ENCODE measurements at places on chromosomes 6 and 20.

- no peak for DNase-seq
These were observed 43.6 kb downstream of the PLAGL2 start for GRCh38 chr20:32163951-32164350.

DNA sequence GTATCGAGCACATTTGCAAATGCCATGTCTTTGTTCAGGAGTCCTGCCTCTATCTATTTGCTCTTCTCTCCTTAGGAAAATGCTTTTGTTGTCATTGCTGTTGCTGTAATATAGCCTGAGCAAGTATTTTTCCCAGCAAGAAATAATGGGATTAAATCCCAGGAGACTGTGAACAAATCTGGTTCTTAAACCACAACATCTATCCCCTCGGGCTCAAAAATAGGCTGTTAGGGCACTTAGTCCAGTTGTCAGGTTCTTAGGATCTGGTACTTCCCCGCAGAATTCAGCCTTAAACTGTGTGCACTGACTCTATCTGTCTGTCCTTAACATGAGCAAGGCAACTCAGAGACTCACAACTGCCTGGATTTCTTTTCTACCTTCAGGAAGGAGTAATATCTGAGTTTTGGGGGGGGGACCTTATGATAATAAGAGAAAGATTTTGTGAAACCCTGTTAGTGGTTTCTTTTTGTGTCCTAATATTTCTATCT, 437.5 kb downstream of the HTR1B start:
- no peak for DNase-seq

DNA sequence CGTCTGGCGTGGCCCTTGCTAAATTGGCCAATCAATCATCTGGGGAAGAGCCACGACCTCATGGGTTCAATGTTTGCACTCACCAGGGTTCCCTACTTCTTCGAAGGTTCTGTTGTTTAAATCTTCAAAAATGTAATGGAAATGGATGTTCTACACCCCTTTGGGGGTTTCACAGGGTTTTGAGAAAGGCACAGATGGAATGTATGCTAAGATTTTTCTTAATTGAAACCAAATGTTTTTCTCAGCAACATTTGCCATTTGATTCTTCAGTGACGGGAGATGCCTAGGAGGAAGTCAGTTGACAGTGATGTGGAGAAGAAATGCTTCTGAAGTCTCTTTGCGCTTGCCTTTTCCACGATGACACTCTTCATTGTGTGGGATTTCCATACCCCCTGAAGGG, 312.3 kb downstream of the ESR1 start:
- no peak for DNase-seq

DNA sequence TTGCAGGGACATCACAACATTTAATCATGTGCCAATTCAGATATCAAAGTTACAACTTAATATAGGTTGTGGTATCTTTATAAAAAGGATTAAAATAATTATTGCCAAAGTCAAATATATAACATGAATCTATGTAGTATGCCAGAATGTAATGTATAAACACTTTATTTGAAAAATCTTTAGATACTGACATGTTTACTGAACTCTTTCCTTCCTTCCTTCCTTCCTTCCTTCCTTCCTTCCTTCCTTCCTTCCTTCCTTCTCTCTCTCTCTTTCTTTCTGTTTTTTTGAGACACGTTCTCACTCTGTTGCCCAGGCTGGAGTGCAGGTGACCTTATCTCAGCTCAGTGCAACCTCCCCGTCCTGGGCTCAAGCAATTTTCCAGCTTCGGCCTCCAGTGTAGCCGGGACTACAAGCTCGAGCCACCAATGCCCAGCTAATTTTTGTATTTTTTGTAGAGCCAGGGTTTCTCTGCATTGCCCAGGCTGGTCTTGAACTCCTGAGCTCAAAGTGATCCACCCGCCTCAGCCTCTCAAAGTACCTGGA, 496.8 kb upstream of the CITED2 start:
- no peak for DNase-seq

DNA sequence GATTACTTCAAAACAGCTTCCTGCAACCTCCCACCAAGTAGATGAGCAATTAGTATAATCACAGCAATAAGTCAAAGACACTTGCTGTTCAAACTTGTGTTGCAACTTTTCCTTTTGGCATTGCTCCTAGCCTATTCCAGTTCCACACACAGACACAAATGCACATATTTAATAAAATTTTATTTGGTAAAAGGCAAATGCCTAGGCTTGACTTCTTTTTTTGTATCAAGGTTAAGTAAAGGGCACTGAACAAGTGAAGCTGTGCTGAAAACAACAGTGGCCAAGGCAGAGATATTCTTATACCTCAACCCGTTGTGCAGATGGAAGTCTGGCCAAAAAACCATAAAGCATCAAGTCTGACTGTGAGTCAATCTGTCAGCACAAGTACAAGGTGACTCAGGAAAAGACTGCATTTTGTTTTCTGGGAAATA, 708.4 kb upstream of the CITED2 start:
- no peak for DNase-seq

DNA sequence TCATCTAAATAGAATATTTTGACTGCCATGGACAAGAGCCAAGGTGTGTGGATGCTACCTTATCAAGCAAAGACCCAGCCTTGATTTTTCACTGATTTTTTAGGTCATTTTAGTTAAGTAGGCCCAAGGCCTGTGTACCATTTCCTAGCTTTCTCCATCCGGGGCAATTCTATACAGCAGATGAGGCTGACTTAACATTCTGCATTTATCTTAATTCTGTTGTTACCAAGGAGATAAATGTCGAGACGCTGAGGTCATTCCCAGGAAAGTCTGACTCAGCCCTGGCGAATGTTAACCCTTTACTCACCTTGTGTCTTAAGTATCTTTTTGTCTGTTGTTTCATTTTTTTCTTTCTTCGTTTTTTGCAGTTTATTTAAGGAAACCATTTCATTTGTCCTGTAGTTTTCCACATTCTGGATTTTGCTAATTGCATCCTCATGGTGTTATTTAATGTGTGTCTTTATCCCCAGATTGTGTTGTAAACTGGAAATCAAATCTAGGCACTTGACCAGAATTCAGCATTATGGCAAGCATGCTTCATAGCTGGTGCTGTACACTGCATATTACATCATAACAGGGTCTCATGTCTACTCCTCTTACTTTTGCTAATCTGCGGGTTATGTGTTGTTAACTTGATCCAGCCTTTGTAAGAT, 277.0 kb downstream of the CDKAL1 start:
- no peak for DNase-seq

GRCh38 chr6:150336299-150336698, 32.5 kb upstream of the IYD start:
- DNase-seq = no peak

DNA sequence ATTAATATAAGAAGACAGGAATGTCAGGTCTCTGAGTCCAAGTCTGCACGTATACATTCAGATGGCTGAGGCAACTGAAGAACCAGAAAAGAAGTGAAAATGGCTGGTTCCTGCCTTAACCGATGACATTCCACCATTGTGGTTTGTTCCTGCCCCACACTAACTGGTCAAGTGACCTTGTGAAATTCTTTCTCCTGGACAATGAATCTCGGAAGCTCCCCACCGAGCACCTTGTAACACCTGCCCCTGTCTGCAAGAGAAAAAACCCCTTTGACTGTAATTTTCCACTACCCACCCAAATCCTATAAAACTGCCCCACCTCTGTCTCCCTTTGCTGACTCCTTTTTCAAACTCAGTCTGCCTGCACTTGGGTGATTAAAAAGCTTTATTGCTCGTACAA, 140.4 kb downstream of the SYNE1 start:
- DNase-seq = no peak

DNA sequence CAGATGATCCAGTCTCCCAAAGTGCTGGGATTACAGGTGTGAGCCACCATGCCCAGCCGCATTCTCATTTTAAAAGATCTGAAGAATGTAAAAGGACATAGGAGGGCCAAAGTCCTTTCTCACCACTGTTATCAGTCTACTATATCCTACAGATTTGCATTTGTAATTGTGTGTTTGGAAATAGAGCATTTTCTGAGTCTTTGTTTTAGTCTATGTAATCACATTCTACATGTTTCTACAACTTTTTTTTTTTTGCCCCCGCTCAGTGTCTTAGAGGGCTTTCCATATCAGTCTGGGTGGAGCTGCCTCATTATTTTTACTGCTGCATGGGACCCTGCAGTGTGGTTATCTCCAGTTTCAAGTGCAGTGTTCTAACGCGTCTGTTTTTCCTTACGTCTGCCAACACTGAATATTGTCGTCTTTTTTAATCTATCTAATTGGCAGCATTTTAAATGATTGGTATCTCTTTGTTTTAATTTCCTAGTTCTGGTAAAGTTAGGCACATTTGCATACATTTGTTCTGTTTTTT, 7.8 kb downstream of the CUL9 start:
- DNase-seq = no peak

DNA sequence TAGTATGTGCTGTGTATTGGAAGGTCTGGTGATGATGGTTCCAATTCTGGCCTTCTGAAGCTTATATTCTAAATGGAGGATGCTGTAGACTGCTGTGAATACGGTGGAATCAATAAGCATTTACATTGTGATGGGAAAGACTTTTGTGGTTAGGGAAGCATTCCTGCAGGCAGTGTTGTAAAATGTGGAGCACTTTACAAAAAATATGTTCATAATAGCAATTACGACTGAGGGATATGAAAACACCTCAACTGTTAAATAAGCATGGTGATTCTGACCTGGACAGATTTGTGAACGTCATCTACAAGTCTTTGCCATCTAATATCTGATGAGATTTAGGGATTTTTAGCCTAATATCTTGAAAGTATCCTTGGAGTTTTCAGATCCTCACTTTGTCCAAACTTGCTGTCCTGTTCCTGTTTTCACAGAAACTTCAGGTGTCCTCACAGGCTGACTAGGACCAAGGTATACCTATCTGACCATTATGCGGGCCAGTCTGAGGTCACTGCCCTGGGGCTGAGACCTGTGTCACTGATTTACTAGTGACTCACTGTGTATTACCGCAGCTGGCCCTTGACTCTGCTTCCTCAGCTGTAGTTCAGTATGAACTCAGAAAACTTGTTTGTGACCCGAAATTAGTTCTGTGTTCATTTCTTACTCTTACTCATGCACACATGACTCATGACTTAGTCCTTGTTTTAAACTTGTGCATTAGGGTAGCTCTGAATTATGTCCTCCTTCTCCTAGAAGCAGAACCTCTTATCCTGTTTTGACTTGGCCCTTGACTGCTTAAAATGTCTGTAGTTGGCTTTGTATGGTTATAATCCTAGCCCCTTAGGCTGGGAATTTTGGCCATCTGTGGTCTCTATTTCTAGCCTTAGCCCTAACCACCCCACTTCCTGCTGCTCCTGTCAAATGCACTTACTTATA, 343.0 kb downstream of the CDKAL1 start:
- no peak for DNase-seq

DNA sequence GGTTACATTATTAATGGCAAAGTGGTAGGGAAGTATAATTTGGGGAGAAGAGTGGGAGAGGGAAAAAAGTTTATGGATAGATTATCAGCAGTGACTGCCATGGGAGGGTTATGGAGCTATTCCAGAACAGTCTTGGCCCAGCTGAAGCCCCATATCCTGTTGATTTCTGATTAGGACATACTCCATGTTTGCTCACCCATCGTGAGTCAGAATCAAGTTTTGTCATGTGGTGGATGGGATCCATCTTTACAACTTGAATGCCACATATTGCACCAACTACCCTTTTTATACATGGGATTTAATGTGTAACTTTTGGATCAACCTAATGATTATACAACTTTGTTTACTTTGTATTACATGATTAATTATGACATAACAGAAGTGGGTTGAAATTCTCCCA, 217.0 kb downstream of the HAO1 start:
- no peak for DNase-seq

GRCh38 chr20:10555865-10556308, 117.9 kb downstream of the JAG1 start:
- no peak for DNase-seq

DNA sequence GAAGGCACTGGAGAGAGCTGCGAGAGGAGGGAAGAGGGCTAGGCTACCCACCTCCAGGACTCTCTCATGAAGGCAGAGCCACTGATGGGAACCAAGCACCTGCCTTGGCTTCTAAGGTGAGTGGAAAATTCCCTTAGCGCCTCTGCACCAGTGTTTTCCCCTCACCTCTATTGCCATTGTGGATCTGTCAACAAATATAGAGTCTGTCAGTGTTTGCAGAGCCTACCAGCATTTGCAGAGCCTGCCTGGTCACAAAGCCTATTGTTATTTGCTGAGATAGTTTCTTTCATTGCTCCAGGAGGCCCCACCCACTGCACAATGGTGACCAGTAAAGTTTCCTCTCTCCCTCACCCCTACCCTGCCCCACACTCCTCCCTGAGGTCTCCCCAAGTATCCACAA, 141.9 kb downstream of the MRPL14 start:
- no peak for DNase-seq

GRCh38 chr6:39947611-39948068, 13.4 kb upstream of the MOCS1 start:
- DNase-seq = no peak

DNA sequence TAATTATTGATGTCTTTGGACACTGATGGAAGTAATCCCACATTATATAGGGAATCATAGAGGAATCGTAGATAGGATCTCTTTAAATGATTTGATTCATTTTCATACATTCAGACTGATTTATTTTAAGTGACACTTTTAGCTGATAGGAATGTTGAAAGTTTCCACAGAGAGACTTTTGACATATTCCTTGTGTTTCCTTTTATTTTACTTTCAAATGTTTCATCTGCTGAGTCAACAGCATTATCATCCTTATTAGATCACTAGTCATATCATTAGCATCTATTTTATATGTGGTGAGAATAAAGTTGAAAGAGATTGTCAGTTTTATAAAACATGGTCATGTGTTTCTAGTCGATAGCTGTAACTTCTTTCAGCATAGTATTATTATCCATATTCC, 13.4 kb downstream of the DCBLD1 start:
- no peak for DNase-seq

DNA sequence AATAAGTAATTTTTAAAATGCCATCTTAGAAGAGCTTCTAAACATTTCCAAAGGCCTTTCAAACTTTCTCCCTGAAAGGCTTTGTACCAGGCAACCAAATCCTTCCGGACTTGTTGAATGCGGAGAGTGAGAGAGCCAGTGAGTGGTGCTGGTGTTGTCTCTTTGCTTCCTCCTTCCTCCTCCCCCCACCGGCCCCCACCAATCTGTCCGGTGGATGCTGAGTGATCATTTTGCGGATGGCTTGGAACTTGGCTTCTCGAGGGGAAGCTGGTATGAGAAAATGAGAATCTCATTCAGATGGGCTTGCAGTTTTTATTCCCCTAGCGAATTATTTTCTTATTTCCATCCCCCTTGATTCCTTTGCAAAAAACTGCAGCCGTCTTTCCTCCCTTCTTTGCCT, 97.3 kb downstream of the ANKRD60 start:
- DNase-seq = no peak

DNA sequence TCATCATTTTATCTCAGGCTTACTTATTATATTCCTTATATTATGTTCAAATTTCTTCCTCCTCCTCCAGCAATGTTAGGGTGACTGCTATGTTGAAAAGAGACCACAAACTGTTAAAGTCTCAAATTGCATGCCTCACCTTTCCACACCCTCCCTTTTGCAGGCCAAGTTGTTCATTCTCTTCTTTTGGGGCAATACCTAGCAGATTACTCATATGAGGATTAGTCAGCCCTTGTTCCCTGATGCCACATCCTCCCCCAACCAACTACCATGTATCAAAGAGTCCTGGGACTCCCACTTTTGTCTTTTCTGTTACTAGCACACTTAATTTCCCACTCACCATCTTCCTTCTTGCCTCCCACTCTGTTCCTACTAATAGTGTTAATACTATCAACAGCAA, 434.7 kb downstream of the BCKDHB start:
- no peak for DNase-seq

- no peak for DNase-seq
These were observed 61.8 kb downstream of the LMBRD1 start for GRCh38 chr6:69735027-69735426.
